ENCODE measurements at places on chromosomes 11 and 22.
A peak's percentile ranks its signal among the peaks of the same experiment; 100 is the strongest.

DNA sequence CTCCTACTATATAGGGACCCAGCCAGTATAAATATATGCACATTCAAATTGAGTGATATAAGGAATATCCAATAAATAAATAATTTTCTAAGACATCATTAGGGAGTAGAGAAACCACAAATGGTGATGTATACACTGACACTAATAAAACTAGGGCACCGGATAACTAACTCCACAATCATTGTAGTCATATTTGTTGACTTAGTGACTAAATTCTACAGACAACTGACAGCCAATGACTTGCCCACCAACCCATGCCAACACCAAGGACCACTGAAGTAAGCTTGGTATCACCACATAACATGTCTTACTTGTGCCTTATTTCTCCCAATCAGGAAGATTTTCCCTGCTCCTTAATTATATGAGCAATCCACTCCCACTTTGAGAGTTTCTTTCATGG is 139.6 kb upstream of the TRPC6 start:
- no peak overlapping the region for H3K4me3 ChIP-seq
- H3K36me3 ChIP-seq = no peaks in the 10 kb centered on the region
- H3K27me3 ChIP-seq = no peaks in the 10 kb centered on the region
- no peak overlapping the region for H3K27ac ChIP-seq

DNA sequence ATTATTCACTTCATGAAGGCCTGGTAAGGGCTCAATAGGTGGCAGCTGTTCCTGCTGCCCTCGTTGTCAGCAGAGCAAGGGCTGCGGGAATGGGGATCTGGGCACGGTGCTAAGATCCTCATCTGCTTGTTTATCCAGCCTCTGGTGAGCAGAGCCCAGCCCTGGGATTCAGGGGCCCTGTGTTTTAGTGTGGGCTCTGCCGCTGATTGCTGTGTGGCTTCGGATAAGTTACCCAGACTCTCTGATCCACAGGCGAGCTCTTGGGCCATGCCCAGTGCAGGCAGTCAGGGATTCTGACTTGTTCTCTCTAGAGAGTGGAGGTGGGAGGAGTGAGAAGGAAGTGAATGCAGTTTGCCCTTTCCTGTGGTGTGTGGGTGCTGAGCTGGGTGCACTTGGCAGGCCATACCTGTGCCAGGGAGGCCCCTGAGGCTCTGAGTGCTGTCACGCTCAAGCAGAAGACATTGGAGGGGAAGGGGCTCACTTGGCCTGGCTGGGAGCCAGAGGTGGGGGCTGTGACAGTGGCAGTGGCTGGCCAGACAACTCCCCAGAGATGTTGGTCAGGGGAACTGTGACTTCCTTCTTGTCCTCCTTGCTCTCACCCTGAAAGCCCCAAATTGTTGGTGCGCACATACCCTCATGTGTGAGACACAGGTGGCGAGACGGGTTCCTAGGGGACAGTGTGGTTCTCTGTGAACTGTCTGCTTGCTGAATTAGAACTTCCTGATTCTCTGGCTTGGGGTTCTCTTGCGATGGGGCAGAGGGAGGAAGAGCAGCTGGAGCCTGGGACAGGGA is 43.7 kb downstream of the CD82 start:
- no peak for DNase-seq
- no peaks in the 10 kb centered on the region for H3K27me3 ChIP-seq
- H3K4me3 ChIP-seq = no peak overlapping the region
- peaks cover 93% of the 10 kb centered on the region for H3K36me3 ChIP-seq

- H3K4me1 ChIP-seq = peaks cover 24% of the 10 kb centered on the region
- peak; percentile 80 for DNase-seq
- H3K27ac ChIP-seq = peak overlapping the region; percentile 98
- H3K36me3 ChIP-seq = no peaks in the 10 kb centered on the region
These were observed 82.1 kb upstream of the WNT11 start for GRCh38 chr11:76288166-76288980.

GRCh38 chr11:873706-874105 is 31.1 kb downstream of the TSPAN4 start:
- no peak overlapping the region for H3K27ac ChIP-seq
- no peak overlapping the region for H3K4me3 ChIP-seq
- DNase-seq = no peak
- peaks cover 63% of the 10 kb centered on the region for H3K36me3 ChIP-seq
- no peaks in the 10 kb centered on the region for H3K27me3 ChIP-seq

- H3K4me1 ChIP-seq = no peaks in the 10 kb centered on the region
- no peaks in the 10 kb centered on the region for H3K27me3 ChIP-seq
- no peak overlapping the region for H3K4me3 ChIP-seq
- H3K36me3 ChIP-seq = peaks cover 28% of the 10 kb centered on the region
- DNase-seq = no peak
These were observed 81.1 kb upstream of the CHRM4 start for GRCh38 chr11:46472662-46472994.

DNA sequence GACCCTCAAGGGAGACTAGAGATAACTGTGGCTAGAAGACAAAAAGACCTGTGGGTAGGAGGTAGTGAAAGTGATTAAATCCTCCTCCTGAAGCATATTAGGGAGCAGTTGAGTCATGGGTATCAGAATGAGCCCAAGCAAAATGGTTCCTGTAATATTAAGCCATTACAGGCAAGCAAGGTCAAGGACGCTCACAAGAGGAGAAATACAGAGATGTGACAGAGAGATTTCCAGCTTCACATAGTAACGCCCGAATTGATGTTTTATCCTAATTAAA is 77.7 kb downstream of the FAM76B start:
- peaks cover 12% of the 10 kb centered on the region for H3K27me3 ChIP-seq
- no peak overlapping the region for H3K4me3 ChIP-seq
- no peaks in the 10 kb centered on the region for H3K4me1 ChIP-seq
- H3K27ac ChIP-seq = no peak overlapping the region
- no peaks in the 10 kb centered on the region for H3K36me3 ChIP-seq

DNA sequence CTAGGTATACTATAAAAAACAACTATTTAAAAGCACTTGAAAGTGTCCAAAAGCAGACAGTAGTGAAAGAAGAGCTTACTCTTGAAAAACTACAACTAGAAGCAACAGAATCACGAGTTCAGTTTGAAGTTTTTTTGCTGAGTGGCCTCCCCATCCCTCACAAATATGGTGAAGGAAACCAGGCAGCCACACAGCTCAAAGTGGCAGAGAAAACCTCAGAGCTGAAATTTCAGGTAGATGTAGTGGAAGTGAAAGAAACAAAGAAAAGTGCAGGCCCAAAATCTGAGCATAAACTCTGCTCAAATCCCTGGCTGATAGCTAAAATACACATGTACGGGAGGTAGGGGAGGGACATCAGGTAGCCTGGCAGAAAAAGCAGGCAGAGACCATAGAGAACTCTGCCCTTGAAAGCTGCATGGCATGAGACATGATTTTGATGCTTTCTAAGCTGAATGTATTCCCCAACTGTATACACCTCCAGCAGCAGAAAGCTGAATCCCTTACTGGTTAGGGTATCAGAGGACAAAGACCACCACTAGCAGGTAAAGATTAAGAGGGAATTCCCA is 12.1 kb downstream of the BTBD10 start:
- H3K4me1 ChIP-seq = peaks cover 3% of the 10 kb centered on the region
- no peaks in the 10 kb centered on the region for H3K36me3 ChIP-seq
- no peak overlapping the region for H3K4me3 ChIP-seq
- H3K27me3 ChIP-seq = no peaks in the 10 kb centered on the region
- no peak overlapping the region for H3K27ac ChIP-seq

GRCh38 chr11:131943295-131943694 is 572.9 kb downstream of the NTM start:
- DNase-seq = no peak
- H3K27me3 ChIP-seq = peaks cover 3% of the 10 kb centered on the region
- no peaks in the 10 kb centered on the region for H3K36me3 ChIP-seq

DNA sequence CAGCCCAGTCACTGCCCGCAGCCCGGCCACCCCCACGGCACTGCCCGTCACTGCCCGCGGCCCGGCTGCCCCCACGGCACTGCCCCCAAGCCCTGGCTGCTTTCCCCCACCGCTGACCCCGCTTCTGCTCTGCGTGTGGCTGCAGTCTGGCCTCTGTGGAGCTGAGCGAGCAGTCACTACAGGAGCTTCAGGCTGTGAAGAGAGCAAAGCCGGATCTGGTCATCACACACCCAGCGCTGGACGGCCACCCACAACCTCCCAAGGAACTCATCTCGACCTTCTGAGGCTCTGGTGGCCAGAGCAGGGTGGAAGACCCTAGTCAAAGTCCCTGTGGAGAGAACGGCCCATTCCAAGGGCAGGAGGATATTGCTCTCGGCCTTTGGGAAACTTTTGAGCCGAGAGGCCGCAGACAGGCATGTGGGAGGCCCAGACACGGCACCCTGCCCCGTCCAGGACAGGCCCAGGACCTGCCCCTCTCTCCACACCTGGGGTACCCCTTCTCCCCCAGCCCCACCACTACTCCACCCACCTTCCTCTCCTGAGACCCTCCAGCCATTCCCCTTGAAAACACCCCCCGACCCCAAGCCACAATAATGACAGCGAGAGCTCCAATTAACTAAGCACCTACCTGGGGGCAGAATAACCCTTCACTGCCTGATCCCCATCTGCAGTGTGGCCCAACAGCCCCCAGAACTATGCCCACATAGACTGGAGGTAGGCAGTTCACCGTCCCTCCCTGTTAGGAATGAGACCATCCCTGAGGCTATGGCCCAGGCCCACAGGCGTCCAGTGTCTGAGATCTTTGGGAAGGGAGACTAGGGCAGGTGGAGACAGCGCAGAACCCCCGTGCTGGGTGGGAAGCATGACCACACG is 3.7 kb upstream of the PGGHG start:
- no peak for DNase-seq
- no peak overlapping the region for H3K4me3 ChIP-seq
- H3K27me3 ChIP-seq = peaks cover 9% of the 10 kb centered on the region
- no peak overlapping the region for H3K27ac ChIP-seq
- peaks cover 26% of the 10 kb centered on the region for H3K4me1 ChIP-seq
- no peaks in the 10 kb centered on the region for H3K36me3 ChIP-seq

DNA sequence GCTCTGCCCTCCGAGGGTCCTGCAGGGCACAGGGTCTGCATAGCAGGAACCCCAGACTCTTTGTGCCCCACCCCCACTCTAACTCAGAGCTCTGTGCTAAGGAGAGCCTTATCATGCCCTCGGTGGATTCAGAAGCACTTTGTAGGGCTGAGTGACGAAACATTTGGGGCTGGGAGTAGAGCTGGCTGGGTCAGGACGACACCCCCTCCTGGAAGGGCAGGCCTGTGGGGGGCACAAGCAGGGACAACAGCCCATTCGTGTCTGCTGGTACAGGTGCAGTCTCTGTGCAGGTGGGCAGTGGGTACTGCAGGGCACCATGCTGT is 8.9 kb downstream of the APOBEC3A start:
- H3K27ac ChIP-seq = no peak overlapping the region
- no peaks in the 10 kb centered on the region for H3K27me3 ChIP-seq
- H3K4me1 ChIP-seq = no peaks in the 10 kb centered on the region
- no peak for DNase-seq
- H3K36me3 ChIP-seq = no peaks in the 10 kb centered on the region

- no peaks in the 10 kb centered on the region for H3K27me3 ChIP-seq
- H3K36me3 ChIP-seq = no peaks in the 10 kb centered on the region
- peaks cover 5% of the 10 kb centered on the region for H3K4me1 ChIP-seq
- no peak overlapping the region for H3K27ac ChIP-seq
- H3K4me3 ChIP-seq = no peak overlapping the region
These were observed 27.4 kb upstream of the MALAT1 start for GRCh38 chr11:65471447-65471891.

Data from DND-41 (cell line).